T-helper 2 cell (primary cell): ENCODE measurements at places on chromosomes 6 and 20.

DNA sequence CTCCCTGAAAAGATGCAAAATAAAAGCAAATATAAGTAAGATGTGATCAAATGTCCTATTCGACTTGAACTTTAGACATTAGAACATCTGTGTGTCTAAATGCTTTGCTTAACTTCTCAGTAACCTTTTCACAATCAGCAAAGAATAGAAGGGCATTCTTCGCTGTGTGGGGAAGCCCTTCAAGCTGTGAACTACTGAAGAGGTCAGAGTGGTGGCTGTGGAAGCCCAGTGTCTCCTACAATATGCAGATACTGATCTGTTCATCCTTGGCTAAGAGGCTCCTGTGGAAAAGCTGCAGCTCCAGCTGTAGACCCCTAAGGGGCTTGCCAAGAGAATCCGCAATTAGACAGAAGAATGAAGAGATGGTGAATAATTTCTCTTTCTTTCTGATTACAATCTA, 400.3 kb upstream of the SASH1 start:
- no peak for DNase-seq

DNA sequence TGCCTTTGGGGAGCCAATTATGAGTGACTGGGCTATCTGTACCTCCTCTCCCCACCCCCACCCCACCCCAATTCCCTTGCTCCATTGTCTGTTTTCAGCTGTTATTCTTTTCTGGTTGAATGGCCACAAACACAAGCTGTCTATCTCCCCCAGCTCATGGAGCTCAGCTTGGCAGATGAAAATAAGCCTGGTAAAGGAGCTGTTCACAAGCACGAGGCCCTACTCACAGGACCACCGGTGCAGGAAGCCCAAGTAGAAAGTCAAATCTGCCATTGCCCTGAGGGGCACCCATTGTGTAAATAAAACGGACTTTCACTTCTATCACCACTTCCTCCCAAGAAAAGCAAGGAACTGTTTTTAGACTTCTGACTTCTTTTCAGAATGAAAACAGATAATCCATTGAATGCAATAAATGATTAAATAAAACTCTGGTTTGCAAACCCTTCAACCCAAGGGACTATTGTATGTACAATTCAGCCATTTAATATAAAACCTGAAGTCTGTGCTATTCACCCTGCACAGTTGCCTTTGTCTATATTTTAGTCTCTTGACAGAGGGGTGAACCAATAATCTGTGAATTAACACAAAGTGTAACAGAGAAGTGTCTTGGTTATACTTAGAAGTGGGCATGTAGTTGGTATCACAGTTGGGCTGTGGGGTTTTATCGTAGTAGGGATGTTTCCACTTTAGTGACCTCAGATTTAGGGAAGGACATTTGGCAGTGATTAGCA, 27.7 kb downstream of the RIPOR2 start:
- no peak for DNase-seq

DNA sequence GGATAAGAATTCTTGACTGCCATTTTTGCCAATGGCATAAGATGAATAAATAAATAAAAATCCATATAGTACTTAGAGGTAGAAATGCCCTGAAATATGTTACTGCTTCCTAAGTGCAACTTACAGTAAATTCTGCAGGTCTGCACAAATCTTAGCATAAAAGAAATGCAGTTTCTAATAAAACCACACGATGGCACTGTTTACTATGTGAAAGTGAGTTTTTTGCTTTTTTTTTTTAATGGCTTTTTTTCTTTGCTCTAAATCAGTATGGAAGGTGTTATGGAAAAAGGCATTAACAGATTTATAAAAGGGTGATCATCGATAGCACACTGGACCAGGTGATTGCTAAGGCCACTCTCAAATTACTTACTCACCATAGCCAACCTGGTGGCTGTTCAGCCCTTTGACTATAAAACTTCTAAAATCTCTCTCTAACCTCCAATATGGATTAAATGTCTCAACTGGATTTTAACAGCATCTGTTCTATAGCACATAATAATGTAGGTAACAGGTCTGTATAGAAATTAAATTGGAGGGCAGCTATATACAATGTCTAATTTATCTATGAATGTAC, 45.8 kb downstream of the AHI1 start:
- no peak for DNase-seq

DNA sequence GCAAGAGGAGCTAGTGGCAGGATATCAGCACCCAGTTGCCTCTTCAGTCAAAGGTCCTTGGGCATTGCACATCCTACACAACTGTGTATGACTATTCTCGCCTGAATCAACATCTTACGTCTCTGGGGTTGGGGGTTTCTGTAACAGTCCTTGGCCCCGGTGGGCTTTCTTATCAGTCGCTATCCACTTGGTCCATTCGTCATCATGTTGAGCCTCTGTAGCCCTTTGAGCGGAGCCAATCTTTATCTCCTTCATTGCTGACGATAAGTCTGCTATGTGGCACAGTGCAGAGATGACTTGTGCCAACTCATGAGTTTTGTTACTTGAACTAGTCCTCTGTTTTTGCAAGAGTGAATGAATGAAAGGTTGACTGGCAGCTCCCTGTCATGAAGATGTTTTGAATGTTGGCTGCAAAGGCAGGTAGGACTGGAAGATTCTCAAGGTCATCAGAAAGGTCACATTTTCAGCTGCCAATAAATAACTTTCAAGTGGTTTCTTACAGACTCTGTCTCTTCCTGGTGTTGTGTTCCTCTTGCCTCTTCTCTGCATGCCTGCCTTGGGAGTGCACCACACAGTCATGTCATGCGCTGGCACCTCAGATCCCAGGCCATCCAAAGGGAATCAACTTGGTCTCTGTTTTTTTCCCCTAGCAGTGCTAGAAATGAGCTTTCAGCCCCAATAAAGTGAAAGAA, 238.9 kb downstream of the SLC24A3 start:
- DNase-seq = no peak

GRCh38 chr20:63688228-63689045, 8.0 kb upstream of the TNFRSF6B start:
- no peak for DNase-seq

GRCh38 chr6:20539387-20539786, 5.1 kb downstream of the CDKAL1 start:
- DNase-seq = no peak

- DNase-seq = no peak
These were observed 653 bp downstream of the NAA20 start for GRCh38 chr20:20017844-20018185.

- no peak for DNase-seq
These were observed 857.0 kb downstream of the KIF16B start for GRCh38 chr20:15716256-15716655.

- DNase-seq = no peak
These were observed 30.5 kb downstream of the CNKSR3 start for GRCh38 chr6:154479771-154480639.

DNA sequence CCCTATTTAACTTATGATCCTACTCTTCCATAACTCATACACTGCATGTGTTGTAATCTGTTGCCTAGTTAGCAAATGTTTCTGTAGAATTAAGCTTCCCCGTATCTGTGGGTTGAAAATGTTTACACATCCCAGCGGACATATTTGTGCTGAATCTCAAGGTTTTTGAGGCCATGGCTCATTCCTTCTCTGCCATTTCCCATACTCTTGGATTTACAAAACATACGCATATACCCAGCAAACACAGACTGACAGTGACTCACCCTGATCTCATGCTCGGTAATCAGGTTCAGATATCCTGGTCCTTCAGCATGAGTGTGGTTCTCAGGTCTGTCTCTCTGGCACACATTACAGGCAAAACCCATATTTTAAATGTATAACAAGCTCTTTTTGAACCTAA, 58.7 kb downstream of the AGPAT4 start:
- no peak for DNase-seq

DNA sequence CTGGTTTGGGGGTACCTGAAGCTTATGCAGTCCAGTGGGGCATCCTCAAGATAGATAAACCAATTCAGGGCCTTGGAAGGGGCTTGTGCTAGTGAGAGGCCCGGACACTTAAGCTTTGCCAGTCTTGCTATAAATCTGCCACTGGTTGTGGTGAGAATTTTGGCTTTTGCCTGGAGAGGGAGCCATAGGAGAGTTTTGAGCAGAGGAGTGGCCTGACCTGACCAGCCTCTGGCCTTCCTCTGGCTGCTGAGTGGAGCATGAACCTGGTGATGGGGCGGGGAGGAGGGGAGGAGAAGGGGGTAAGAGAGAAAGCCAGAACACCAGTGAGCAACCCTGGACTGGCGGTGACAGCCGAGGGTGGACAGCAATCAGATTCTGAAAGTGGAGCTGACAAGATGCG, 7.1 kb downstream of the TMEM74B start:
- DNase-seq = no peak

DNA sequence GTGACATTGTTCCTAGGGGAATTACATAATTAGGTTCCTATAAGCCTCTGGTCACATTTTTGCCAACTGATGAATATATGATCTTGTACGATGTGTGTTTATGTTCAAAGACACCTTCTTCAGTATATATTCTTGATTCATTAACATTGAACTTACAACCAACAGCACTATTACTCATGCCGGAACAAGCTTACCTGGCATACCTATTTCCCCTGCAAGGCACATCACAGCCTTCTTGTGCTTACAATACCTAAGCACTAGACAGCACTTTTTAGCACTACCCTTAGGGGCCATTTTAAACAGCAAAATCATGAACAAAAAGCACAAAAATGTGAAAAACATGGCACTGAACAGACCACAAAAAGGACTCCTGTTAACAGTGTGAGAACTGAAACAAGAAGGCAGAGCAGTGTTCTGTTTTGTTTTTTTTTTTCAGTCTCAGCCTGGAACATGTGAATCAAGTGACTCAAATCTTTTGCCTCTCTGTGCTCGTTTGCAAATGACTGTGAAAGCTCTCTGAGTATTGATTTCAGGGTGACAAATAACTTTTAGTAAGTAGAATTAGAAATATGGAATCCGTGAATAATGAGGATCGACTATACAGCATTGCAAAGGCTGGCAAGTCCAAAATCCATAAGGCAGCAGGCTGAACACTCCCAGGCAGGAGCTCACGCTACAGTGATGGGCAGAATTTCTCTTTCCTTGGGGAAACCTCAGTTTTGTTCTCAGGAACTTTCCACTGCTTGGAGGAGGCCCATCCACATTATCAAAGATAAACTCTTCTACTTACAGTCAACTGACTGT, 102.3 kb upstream of the TSHZ2 start:
- peak; percentile 24 for DNase-seq

- DNase-seq = no peak
These were observed 936 bp upstream of the TMX4 start for GRCh38 chr20:8020314-8021079.

GRCh38 chr6:157814883-157815282, 8.2 kb upstream of the SNX9 start:
- no peak for DNase-seq

GRCh38 chr6:157517601-157518359, 136.8 kb downstream of the ZDHHC14 start:
- DNase-seq = no peak

DNA sequence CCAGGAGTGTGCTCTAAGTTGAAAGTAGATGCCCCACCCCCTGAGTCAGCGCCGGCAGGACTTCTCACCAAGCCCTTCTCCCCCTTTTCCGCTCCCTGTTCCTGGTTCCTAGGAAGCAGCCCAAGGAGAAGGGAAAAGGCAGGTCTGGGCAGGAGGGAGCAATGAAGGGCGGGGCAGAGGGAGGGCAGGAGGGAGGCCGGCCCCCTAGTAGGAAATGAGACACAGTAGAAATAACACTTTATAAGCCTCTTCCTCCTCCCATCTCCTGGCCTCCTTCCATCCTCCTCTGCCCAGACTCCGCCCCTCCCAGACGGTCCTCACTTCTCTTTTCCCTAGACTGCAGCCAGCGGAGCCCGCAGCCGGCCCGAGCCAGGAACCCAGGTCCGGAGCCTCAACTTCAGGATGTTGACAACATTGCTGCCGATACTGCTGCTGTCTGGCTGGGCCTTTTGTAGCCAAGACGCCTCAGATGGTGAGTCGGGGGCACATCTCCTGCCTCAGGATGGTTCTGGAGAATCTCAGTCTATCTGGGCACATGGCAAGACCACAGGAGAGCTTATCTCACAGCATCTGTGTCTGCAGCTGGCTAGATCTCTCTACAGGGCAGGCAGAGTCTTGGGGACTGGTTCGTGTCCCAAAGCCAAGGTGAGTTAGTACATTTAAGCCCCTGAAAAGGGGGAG, at the start of gene PROCR:
TSS of gene PROCR (plus strand) at position 320 of the 681 bp plus-strand sequence. CDS start at position 403, 83 bp downstream.
- peak; percentile 9 for DNase-seq

GRCh38 chr6:5276581-5276980, 15.3 kb downstream of the FARS2 start:
- DNase-seq = no peak

DNA sequence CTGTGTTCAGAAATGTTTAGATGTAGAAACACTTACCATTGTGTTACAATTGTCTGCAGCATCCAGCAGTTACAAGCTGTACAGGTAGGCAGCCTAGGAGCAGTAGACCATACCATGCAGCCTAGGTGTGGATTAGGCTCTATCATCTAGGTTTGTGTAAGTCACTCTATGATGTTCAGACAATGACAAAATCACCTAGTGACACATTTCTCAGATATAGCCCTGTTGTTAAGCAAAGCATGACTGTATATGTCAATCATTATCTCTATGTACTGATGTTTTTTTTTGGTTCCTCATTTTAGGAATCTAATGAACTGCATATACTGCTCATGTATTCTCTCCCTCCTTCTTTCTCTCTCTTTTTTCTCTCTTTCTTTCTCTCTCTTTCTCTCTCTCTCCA, 22.2 kb downstream of the CST8 start:
- DNase-seq = no peak

DNA sequence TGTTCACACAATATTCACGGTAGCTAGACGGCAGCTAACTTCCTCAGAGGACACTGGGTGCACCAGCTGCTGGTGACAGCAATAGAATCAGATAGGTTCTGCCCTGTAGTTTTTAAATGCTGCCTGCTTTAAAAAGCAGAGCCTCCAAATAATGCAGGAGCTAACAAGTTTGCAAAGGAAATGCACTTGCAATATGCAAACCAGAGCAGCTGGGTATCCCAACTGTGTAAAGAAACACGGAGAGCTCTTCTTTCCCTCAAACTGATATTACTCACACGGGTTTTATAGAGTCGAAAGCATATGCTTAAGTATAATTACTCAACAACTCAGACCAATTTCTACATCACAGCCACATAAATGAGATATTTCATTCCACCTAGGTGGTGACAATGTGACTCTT, 432.7 kb downstream of the TFAP2A start:
- DNase-seq = no peak

DNA sequence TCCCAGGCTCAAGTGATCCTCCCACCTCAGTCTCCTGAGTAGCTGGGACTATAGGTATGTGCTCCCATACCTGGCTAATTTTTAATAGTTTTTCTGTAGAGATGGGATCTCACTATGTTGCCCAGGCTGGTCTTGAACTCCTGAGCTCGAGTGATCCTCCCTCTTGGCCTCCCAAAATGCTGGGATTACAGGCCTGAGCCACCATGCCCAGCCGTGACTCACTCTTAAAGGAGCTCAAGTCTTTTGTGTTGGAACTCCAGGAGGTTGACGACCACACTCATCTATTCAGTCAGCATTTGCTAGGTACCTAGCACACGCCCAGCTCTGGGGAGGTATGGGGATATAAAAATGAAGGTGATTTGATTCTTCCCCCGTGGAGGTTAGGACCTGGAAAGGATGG, 62.8 kb downstream of the UTRN start:
- no peak for DNase-seq

DNA sequence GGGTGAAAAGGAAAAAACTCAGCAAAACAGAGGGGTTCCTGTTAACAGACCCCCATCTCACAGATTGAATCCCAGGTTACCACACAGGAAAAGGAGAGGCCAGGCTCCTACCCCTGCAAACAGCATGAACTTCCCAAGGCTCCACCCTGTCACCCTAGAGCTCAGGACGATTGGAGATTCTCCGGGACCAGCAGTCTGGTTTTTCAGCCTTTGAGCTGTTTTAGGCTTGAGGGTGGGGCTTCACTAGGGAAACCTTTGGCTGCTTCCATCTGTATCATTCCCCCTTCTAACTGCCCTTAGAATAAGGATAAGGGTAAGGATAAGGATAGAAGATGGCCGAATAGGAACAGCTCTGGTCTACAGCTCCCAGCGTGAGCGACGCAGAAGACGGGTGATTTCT, 16.0 kb downstream of the C6orf58 start:
- DNase-seq = no peak
